Fibroblast of skin of left quadriceps (primary cell): ENCODE measurements at places on chromosomes 1 and 21.

DNA sequence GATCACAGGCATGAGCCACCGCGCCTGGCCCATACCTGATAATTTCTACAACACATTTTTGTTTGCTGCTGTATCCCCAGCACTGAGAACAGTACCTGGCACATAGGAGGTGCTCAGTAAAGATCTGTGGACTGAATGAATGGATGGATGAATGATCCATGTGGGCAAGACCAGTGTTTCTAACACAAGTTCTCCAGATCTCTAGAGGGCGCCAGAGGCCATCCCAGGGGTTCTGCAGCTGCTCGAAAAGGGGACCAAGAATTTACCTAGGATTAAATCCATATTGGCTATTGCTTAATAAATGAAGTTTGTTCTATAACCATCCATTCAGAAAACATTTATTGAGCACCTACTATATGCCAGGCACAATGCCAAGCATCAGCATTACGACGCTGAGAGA, 167.7 kb downstream of the ACTL8 start:
- no peak for DNase-seq

GRCh38 chr1:212769459-212770167, 22.0 kb downstream of the NSL1 start:
- DNase-seq: no peak

DNA sequence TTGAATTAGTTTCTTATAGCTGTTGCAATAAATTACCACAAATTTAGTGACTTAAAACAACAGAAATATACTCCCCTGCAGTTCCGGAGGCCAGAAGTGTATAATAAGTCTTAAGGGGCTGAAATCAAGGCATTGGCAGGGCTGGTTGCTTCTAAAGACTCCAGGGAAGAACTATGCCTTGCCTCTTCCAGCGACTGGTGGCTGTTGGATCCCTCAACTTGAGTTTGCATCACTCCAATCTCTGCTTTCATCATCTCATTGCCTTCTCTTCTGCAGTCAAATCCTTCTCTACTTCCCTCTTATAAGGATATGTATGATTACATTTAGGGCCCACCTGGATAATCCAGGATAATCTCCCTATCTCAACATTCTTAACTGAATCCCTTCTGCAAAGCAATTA, 19.1 kb upstream of the MED18 start:
- DNase-seq: no peak

- DNase-seq: no peak
Measured at GRCh38 chr1:165856606-165857005, 29.2 kb downstream of the UCK2 start.

GRCh38 chr1:59568158-59568935, 246.4 kb upstream of the HOOK1 start:
- no peak for DNase-seq

DNA sequence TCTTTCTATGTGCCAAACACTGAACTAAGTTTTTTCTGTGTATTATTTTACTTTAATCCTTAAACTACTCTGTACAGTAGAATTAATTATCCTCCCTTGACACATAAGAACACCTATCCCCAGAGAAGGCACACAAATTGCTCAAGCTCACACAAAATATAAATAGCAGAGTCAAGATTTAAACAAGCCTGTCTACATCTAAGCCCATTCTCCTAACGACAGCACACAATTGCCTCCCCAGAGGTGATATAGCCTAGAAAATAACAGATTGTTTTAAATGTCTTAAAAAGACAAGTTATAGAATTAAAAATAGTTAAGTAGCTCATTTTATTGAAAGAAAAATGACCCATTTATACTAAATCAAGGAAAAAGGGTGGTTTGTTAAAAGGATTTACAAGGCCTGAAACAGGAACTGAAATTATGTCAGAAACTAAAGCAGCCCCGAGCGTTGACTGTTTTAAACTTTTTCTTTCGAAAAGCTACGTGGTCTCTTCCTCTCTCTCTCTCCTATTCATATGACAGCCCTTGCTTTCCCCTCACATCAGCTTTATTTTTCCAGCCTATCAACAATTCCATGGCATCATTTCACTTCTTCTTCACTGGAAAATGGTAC, 30.5 kb downstream of the TNFSF18 start:
- no peak for DNase-seq

DNA sequence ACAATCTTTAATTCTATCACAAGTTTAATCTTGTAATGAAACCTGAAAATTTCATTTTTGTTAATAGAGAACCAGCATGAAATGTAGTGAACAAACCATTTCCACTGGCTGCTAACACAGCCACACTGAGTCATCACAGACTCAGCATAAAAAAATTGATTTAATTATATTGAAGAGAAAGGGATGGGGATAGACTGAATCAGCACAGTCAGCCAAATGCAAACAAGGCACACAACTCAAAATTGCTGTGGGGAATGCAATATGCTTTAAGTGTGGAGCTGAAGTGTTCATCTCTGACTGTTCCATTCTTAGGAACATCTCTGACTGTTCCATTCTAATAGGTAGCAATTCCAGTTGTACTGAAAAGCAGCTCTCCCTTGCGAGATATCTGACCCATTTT, 299.8 kb downstream of the MRPL39 start:
- DNase-seq: peak; percentile 47

- no peak for DNase-seq
Measured at GRCh38 chr1:119778886-119779560, 10.3 kb upstream of the HMGCS2 start.

DNA sequence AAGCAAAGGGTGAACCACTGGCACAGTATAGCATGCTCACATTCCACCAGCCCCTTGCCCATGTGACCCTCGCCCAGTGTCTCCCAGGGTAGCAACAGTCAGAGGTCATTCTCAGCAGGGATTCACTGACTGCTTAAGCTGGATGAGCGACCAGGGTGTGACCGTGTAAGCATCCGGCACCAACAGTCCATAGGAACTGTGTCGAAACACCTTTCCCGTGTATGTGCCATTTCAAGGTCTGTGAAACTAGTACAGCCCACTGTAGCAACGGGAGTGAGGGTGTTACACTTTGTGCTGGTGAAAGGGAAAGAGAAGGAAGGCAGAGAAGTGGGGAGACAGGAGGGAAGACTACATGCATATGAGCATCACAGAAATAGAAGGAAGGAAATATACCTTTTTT, 10.8 kb downstream of the PIK3C2B start:
- DNase-seq: no peak

DNA sequence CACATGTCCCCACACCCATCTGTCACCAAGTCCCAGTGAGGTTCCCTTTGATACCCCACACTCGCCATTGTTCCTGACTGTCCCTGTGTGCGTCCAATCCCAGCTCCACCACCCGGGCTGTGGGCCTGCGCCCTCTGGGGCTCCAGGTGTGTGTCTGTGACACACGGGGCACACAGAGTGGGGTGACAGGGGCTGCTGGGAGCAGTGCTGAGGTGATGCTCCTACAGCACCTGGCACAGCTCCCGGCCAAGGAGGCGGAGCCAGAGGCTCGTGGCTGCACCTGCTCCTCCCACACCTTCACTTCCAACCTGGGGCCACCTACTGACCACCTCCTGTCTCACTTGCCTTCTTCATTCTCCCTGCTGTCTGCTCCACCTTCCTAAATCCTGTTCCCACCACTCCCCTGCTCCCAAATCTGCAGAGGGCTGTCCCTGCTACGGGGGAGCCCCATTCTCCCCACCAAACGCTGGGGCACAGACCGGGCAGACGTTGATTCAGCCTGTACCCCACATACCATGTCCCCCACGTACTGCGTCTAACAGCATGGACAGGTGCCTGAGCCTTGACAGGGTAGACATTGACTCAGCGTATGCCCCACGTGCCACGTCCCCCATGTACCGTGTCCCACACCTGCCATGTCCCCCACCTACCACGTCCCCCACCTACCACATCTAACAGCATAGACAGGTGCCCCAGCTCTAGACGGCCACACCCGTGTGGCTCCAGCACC, 16.4 kb downstream of the WDR4 start:
- DNase-seq: no peak

GRCh38 chr21:45030682-45031570, 43.5 kb upstream of the ADARB1 start:
- no peak for DNase-seq

DNA sequence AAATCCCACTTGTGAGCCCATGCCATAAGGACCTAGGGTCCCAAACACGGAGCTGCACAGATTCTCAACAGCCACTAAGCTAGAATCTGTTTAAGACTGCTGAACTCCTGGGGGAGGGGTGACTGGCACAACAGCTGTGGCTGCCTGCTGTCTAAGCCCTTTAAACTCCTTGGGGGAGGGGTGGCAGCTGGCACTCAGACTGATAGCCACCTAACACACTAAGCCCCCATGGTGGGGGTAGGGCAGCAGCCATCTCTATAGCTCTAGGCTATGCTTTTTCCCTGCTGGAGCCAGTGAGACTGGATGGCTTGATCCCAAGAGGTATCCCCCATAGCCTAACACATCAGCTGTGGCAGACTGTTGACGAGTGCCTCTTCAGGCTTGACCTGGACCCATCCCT, 73.3 kb upstream of the FMO3 start:
- no peak for DNase-seq

GRCh38 chr1:50438945-50439344, 15.7 kb upstream of the DMRTA2 start:
- DNase-seq: no peak

GRCh38 chr1:89954401-89954800, 40.5 kb upstream of the ZNF326 start:
- DNase-seq: no peak

DNA sequence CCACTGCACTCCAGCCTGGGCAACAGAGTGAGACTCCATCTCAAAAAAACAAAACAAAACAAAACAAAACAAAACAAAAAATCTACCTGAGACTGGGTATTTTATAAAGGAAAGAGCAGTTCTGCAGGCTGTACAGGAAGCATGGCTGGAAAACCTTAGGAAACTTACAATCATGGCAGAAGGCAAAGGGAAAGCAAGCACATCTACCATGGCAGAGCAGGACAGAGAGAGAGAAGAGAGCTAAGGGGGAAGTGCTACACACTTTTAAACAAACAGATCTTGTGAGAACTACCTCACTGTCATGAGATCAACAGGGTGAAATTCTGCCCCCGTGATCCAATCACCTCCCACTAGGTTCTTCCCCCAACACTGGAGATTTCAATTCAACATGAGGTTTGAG, 198.3 kb upstream of the SAMSN1 start:
- no peak for DNase-seq

GRCh38 chr1:11143907-11144306, 44.2 kb upstream of the EXOSC10 start:
- no peak for DNase-seq

DNA sequence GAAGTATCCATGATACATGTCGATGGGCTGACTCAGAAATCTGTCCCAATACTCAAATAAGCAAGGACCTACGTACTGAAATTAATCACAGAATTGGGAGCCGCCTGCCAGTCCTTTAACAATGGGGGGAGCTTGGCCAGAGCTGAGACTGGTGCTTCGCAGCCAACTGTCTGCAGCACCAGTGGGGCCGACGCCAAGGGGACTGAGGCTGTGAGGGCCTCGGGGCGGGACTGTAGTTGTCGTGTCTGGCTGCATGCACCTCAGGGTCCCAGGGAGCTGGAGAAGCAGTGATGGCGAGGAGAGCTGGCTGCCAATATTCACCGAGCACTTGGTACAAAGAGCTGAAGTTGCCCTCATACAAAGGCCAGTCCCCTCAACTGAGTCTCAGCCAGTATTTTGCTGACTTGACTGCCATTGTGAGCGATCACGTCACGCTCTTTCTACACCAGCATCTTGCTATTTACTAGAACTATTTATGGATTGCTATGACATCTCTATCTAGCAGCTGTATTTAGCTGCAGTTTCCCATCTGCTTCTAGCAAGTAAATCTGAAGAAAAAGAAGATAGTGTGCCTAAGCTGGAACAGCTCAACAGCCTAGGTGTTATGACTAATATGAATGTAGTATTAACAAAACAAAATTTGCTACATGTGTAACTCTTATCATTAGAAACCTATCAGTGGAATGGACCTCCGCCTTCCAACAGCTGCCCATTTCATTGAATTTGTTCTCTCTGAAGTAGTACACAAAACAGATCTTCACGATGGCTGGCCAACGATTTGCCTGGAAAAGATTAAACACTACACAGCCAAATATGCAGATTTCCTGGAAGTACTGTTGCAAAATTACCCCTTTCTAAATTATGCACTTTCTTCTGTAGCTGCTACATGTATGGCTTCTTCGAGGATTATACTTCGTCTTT, 29.1 kb downstream of the EVI5 start:
- no peak for DNase-seq

DNA sequence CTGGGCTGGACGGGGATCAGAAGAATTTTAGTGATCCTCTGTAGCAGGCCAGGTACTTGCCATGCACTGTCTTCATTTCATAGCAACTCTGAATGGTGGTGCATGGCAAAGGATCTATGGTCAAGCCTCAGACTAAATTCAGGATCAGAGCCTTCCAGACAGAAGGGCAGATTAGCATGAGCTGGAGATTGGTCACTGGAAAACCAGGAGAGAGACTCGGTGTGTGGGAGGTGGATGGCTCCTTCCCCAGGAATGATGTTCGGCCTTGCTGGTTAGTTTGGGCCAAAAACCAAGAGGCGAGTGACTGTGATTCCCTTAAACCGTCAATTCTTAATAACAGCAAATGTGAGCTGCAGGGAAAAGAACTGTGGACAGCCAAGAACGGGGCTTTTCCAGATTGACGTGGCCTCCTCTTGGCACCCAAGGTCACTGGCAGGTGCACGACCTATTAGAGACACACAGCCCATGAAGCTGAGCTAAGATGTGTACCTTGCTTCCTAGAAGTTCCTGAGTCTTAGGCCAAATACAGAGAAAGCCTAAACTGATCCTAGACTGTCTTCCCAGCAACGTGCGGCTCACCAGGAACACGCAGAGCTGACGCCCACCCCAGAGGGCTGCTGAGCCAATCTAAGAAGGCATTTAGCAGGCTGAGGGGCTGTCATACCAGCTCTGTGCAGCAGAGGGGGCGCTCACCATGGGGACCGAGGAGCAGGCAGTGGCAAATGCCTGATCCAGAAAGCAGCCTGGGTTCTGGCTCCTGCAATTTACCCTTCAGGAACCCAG, 18.5 kb downstream of the ALDH4A1 start:
- no peak for DNase-seq

GRCh38 chr1:26289158-26290059, 9.5 kb downstream of the SH3BGRL3 start:
- DNase-seq: no peak

GRCh38 chr1:66197785-66198184, 336.2 kb upstream of the SGIP1 start:
- DNase-seq: no peak

GRCh38 chr1:8584316-8584715, 233.1 kb downstream of the RERE start:
- no peak for DNase-seq

- no peak for DNase-seq
Measured at GRCh38 chr1:26121854-26122773, 10.5 kb downstream of the PDIK1L start.

- no peak for DNase-seq
Measured at GRCh38 chr1:204598319-204598969, 82.2 kb downstream of the MDM4 start.

- DNase-seq: peak; percentile 91
Measured at GRCh38 chr21:17491716-17492414, 21.0 kb upstream of the CXADR start.

- DNase-seq: no peak
Measured at GRCh38 chr1:184219414-184219813, 167.4 kb upstream of the C1orf21 start.
